CD4-positive, alpha-beta memory T cell (primary cell): ENCODE measurements at places on chromosomes 3 and 15. TPM values are rescaled to one million over a fixed set of nuclear protein-coding genes. Genes with fewer than 3 reads are reported as not detected.

GRCh38 chr3:8298021-8298954, 203.3 kb upstream of the LMCD1 start:
- no peak for DNase-seq

DNA sequence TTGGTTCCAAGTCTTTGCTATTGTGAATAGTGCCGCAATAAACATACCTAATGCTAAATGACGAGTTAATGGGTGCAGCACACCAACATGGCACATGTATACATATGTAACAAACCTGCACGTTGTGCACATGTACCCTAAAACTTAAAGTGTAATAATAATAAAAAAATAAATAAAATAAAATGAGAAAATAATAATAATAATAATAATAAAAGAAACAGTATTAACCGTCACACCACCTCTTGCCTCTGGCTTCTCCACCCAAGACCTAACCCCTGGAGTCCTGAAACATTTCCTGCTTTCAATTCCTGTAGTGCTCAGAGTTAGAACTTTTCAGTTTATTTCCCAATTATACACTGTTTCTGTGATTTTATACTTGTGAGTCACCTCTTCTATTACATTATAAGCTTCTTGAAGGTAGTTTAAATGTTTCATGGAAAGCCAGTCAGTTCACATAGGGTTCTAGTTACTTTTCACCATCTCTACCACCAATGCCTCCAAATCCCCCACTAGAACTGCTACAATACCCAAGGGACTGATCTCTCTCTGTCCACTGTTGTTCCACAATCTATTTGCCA, 18.4 kb upstream of the GHSR start:
- no peak for DNase-seq

DNA sequence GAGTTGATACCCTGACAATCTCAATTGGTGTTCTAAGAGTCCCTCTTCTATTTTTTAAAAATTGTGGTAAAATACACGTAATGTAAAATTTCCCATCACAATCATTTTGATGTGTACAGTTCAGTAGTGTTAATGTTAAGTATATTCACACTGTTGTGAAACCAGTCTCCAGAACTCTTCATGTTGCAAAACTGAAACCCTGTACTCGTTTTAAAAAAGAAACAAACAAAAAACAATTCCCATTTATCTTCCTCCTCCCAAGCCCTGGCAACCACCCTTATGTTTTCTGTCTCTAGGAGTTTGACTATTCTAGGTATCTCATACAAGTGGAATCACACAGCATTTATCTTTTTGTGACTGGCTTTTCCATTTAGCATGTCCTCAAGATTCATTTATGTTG, 28.7 kb upstream of the ALPK3 start:
- DNase-seq, result no peak

- DNase-seq, result no peak
These were observed 499 bp downstream of the ALDH1A2 start for GRCh38 chr15:58064980-58065444.

DNA sequence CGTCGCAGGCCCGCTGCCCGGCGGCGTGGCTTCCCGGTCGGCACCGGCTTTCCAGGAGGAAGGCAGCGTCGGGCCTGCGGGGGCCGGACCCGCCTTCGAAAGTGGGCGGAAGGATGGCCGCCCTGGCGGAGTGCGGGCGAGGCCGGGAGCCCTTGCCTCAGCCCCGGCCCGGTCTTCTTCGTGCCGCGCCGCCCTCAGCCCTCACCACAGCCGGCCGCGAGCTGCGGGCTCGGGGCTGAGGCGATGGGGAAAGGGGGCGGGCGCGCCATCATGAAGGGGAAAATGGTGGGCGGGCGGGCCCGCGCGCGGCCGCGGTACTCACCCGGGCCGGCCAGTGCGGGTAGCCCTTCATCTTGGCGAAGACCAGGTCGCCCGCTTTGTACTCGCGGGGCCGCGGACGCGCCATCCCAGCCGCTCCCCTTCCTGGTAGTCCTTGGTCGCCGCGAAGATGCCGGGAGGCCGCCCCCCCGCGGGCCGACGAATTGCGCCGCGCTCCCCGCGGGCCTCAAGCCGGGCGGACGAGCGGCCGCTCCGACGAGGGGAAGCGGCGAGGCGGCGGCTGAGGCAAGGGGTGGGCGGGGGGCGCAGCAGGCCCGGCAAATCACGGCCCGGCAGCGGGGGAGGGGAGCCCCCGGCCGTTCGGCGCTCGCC, 489 bp downstream of the HDGFL3 start:
- peak; percentile 0 for DNase-seq

DNA sequence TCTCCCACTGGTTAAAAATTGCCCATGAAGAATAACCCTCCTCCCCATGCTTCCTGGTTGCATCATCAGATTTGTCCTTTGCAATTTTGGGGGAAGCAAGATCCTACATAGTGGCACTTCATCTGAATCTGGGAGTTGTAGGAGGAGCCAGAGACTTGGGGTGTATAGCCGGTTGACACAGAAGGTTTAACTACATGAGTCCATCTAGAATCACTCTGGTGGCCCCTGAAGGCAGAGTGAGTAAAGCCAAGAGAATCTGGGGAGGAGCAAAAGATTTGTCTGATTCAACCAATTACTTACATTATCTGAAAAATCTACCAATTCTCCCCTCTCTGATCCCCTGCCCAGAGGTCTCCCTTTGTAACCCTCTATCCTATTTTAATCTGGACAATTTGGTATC, 50.1 kb downstream of the SYN2 start:
- DNase-seq, result no peak

GRCh38 chr15:67967871-67968431, 86.2 kb upstream of the PIAS1 start:
- DNase-seq, result no peak

The AMOTL2 gene
- 0.23 TPM for total RNA-seq

The NECTIN3 gene
- total RNA-seq, result 12.2 TPM

The RTP3 gene
- total RNA-seq, result not detected

The CAPN3 gene
- 20.1 TPM for total RNA-seq

The PLA2G4E gene
- not detected for total RNA-seq

The NGLY1 gene
- 74.3 TPM for total RNA-seq
